ENCODE measurements at places on chromosomes 1 and 21.

DNA sequence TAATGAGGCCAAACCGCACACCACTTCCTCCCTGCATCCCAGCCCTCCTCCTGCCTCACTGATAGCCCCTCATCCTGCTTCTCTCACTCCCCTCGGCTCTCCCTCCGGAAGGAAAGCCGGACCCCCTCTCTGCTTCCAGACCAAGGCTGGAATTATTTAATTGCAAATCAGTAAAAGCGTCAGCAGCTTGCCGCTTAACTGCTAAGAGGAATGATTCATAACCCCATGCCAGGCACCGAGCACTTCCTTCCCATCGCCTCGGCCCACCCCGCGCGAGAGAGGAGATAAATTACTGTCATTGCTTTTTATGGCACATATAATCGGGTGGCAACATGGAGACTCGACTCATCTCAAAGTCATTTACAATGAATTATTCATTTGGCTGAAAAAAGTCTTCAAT lies 77.3 kb downstream of the UBIAD1 start:
- no peak for DNase-seq

GRCh38 chr1:86169625-86170024 lies 13.1 kb upstream of the COL24A1 start:
- no peak for DNase-seq

DNA sequence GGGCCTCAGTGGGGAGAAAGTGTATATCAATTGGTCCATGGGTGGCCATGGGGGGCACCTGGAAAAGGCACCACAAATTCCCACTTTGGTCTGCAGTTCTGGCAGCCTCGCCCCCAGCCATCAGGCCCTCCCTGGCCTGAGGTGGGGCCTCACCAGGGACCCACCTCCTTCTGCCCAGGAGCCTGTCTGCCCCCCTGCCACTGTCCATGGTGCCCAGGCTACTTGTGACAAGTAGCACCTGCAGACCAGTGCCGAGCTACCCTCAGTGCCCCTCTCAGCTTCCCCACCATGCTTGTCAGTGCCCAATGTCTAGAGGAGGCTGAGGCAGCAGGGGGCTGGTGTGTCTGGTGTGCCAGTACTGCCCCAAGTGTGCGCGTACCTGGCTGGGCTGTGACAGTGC lies 87.1 kb upstream of the PAXBP1 start:
- DNase-seq, result no peak

DNA sequence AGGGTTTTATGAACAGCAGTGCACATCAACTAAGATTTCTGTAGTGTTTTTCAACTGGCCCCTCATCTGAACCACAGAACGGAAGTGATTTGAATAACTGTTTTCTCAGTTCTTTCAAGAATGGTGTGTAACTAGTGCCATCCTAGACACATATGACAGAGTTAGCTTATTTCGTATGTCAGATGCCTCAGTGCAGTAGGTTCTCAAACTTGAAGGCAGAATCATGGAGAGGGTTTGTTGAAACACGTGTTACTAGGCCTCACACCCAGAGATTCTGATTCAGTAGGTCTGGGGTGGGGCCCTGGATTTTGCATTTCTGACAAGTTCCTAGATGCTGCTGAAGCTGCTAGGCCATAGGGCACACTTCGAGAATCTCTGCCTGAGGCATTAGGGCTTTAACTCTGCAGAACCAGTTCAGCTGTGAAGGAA lies 49.0 kb downstream of the SCCPDH start:
- no peak for DNase-seq

DNA sequence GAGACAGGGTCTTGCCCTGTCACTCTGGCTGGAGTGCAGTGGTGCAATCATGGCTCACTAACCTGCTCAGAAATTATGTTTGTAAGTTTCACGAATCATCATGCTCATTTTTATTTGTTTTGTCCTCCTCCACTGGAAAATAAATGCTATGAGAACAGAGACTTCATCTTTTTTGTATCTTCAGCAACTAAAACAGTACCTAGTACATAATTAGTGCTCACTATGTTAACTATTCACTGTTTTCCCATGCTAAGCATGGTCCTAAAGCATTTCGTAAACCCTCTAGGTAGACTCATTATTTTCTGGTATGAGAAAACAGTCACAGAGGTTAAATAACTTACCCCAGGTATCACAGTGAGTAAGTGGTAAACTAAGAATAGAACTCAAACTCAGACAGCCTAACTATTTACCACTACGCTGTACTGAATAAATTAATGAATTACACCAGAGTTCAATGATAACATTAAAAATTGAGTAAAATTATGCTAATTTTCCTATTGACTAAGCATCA lies 118.4 kb downstream of the RERE start:
- no peak for DNase-seq

DNA sequence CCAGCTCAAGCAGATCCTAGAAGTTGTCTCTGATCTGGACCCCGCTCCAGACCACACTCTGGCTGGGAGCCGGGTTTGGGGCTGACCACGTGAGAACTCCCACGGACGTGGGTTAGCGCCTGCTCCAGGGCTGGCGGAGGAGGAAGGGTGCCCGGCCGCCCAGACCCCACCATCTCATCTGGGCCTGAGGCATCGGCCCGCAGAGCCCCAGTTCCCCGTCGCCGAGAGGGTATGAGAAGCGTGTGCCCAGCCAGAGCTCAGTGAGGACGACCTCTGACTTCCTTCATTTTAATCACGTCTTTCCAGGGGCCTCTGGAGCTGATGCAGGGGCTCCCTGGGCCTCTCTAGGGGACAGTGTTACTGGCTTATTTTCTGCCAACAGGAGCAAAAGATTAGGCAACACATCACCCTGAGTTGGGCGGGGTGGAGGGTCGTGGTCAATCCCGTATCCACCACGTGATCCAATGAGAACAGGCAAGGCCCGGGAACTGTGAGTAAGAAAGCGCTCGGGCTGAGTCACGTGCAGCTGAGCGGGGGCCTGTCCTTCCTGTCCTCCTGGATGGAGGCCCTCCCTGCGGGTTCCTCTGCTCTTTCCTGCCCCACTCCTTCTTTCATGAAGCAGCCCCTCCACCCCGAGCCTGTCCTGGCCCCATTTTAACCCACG lies 81.1 kb downstream of the SIK1 start:
- DNase-seq, result peak; percentile 89

DNA sequence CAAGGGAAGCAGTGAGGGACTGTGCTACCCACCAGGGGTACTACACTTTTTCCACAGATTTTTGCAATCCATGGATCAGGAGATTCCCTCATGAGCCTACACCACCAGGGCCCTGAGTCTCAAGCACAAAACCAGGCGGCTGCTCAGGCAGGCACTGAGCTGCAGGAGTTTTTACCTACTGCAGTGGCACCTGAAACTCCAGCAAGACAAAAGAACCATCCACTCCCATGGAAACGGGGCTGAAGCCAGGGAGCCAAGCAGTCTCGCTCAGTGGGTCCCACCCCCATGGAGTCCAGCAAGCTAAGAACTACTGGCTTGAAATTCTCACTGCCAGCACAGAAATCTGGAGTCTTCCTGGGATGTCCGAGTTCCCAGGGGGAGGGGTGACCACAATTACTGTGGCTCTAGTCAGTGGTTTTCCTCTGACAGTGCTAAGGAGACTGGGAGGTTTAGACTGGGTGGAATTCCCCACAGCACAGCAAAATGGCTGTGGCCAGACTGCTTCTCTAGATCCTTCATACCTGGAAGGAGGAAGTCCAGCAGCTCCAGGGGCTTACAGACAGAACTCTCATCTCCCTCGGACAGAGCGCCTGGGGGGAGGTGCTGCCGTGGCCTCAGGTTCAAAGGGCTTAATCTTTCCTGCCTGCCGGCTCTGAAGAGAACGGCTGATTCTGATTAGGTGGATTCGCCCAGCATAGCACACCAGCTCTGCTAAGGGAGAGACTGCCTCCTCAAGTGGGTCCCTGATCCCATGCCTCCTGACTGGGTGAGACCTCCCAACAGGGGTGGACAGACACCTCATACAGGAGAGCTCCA lies 437.8 kb downstream of the LTN1 start:
- no peak for DNase-seq

GRCh38 chr1:212434992-212435391 lies 2.3 kb downstream of the NENF start:
- DNase-seq, result no peak

GRCh38 chr1:186904361-186904760 lies 75.6 kb downstream of the PLA2G4A start:
- DNase-seq, result no peak

DNA sequence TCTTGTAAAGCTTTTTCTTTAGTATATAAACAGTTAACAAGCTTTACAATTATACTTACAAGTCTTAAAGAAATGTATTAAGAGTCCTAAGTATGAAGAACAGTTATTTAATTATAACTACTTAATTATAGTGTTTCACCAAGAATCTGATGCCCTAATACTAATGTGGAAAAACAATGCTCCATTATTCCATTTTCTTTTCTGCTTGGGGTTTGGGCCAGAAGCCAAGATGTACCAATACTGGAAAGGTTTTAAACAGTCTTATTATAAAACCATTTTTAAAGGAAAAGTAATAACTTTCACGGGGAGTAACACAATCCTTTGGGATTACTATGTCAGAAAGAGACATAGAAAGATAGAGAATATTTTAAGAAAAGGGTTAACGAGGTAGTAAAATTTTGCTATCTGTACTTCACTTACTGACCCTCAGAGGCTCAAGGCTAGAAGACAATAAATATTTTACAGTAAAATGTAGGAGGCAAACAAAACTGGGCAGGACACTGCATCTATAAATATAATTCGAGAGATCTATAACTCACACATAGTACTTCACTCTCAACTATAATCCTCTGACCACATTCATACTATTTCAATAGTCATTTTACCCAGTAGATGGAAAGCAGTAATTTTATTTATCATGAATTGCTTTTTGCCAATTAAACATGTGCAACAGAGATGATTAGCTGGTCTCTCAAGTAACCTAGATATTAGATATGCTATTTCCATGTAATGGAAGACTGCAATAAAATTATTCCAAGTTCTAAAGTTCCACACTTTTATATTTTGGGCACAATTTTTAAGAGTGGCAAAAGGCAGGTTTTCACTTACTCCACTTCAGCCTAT lies 63.9 kb downstream of the LTN1 start:
- DNase-seq, result no peak

DNA sequence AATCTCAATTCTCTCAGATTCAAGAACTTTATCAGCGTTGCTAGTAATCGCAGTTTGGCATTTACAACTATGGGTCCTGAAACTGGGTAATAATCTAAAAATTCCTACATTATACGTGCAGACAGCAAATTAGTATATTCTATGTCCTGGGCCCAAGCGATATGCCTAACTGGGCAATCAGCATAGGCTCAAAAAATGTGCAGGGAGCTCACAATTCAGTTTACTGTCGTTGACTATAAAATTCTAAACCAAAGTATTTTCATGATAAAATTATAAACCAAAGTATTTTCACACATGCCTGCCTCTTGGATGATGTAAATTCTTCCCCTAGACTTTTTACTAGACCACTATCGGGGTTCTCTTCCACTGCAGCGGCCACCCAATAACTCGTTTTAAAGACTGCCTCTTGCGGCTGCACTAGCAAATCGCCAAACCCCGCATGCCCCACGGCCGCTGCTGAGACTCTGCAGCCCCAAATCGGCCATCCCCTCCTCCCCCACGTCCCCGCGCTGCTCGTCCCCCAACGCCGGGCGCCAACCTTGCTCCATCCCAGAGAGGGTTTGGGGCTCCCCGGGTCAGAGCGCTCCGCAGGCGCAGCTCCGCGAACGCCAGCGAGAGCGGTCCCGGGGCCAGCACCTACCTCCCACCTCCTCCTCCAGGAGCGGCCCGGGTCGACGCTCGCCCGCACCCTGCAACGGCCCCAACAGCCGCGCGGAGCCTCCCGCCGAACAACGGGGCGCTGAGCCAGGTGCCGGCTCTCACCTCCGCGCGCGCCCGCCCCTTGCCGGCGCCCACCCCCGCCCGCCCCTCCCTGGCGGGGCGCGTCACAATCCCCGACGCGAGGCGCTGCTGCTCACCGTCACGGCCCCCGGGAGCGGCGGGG lies 506 bp downstream of the SSX2IP start:
- peak; percentile 59 for DNase-seq

GRCh38 chr21:44653656-44654575 lies 543 bp downstream of the KRTAP12-4 start:
- DNase-seq, result no peak

DNA sequence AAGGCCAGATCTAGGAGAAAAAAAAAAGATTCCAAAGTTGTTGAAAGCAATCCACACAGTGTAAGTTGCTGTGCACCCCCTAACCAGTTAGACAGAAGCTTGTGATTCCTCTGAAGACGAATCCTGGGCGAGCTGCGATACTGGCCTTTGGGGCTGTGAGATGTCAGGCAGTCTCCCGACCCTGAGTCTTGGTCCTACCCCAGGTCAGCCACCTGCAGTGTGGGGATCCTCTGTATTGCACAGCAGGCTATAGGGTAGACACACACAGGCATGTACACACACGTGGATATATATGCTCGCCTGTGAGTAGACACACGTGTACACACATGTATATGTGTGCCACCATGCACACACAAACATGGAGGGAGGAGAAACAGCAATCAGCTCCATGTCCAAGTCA lies 12.9 kb downstream of the ACTRT2 start:
- DNase-seq, result no peak

DNA sequence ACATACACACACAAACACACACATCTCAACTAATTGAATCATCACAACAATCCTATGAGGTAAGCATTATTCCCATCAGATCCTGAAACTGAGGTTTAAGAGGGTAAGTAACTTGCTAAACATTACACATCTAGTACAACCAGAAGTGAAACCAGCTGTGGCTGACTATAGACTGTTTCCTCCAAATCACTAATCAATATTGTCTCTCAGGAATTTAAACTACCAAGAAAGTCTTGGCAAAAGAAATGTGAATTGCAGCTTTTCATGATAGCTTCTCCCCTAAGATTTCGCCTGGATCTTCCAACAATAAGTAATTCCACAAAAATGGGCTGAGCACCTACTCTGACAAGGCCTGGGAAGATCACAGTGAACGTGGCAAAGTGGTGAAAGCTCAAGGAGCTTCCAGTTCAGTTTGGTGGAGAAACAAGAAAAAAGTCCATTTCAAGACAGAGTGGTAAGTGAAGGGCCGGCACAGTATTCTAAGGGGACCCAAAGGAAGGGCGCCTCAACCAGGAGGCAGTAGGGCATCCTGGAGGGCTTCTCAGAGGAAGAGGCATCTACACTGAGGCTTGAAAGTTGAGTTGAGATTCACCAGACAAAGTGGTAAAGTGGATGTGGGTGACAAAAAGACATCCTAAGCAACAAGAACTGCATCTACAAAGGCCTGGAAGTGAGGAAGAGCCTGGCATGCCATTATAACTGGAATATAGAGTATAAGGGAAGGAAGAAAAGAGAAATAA lies 22.1 kb downstream of the LRRC52 start:
- no peak for DNase-seq

DNA sequence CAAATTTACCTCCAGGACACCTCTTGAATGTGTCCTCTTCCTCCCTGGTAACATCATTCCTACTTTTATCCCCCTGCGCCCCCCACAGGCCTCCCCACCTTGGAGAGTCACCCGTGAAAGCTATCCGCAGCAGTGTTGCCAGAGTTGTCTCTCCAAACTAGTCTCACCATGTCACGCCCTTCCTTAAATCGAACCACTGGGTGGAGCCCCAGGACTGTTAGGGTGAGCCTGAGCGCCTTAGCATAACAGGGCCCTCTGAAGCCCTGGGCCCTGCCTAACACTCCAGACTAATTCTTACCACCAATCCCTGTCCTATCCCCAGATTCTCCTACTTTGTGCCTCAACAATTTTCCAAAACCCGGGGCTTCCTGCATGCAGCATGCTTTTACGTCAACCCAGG lies 35.0 kb downstream of the HSD3B2 start:
- no peak for DNase-seq

All from umbilical cord (tissue), 2 donors.